ENCODE measurements at places on chromosomes 12 and 14. TPM values are rescaled to one million over a fixed set of nuclear protein-coding genes. Genes with fewer than 3 reads are reported as not detected.

DNA sequence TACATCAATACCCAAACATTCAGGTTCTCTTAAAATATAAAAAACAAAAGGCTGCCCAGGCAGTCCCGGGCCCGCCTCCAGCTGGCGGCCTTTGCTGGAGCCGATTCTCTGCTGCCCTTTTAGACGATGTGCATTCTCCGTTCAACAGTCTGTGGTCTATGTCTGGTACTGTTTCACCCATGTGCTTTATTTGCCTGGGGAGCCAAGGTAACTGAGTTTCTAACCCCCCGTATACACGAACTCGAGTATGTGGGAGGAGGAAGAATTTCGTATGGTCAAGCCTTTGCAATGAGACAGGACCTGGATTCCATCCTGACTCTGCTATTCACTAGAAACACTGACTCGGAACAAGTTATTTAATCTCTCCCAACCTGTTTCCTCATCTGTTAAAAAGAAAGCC, 54.1 kb upstream of the GPR68 start:
- no peak overlapping the region for H3K27ac ChIP-seq
- H3K36me3 ChIP-seq: peaks cover 33% of the 10 kb centered on the region
- H3K4me3 ChIP-seq: no peak overlapping the region
- no peaks in the 10 kb centered on the region for H3K27me3 ChIP-seq

DNA sequence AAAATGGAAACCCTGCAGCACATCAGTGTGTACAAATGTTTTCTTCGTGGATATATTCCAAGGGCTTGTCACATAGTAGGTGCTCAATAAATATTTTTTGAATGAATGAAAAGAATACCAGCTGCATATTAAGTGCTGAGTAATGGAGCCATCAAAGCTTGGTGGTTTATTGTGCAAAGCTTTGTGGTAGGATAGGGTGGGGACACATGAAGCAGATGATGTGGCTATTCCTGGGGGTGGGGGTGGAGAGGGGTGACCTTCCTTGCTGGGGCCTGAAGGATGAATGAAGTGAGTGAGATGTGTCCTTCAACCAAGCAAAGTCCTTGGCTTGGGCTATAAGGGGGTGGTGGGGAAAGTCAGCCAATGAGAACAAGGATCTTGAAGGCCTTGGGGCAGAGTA, 4.3 kb upstream of the KRT81 start:
- H3K4me3 ChIP-seq: no peak overlapping the region
- DNase-seq: peak; percentile 8
- no peaks in the 10 kb centered on the region for H3K27me3 ChIP-seq
- no peaks in the 10 kb centered on the region for H3K4me1 ChIP-seq

DNA sequence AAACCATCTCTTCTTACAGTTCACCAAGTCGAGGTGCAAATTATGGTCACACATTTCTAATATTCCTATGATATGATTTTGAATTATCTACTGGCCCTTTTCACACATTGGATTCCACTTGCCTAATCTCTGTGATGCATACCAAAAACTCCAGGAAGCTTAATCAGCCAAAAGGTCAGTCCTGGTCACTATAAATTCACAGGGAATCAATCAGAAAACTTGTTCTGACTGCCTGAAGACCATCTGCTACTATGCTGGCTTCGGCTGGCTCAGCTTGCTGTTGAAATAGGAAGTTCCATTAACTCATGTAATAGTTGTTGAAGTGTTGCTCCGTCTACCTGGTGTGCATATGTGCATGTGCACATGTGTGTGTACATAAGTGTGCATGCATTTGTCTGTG, 142.8 kb upstream of the FLRT2 start:
- DNase-seq: no peak
- no peak overlapping the region for H3K27ac ChIP-seq
- no peaks in the 10 kb centered on the region for H3K27me3 ChIP-seq
- H3K36me3 ChIP-seq: no peaks in the 10 kb centered on the region
- no peaks in the 10 kb centered on the region for H3K4me1 ChIP-seq

GRCh38 chr12:48192861-48193260, 9.4 kb downstream of the CCDC184 start:
- DNase-seq: no peak
- H3K27ac ChIP-seq: no peak overlapping the region
- no peaks in the 10 kb centered on the region for H3K4me1 ChIP-seq
- H3K4me3 ChIP-seq: no peak overlapping the region
- H3K27me3 ChIP-seq: no peaks in the 10 kb centered on the region

DNA sequence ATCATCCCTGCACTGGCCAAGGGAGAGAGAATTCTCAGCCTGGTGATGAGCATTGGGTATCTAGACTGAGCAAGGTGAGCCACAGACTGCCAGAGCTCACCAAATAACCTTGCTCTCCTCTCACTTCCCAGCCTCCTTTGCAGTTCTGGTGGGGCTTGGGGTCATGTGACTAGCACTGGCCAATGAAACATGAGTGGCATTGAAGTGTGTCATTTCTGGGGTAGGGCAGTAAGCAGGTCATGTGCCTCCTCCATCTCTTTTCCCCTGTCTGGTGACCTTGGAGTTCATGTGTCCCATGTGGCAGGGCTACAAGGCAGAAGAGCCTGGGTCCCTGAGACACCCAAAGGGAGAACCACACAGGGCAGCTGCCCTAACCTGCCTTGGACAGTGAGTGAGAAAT, 3.6 kb upstream of the KRT72 start:
- no peaks in the 10 kb centered on the region for H3K4me1 ChIP-seq
- H3K36me3 ChIP-seq: no peaks in the 10 kb centered on the region
- no peaks in the 10 kb centered on the region for H3K27me3 ChIP-seq
- H3K4me3 ChIP-seq: no peak overlapping the region
- DNase-seq: peak; percentile 11

- H3K4me3 ChIP-seq: peak overlapping the region; percentile 74
- no peak overlapping the region for H3K27ac ChIP-seq
- peaks cover 2% of the 10 kb centered on the region for H3K4me1 ChIP-seq
- H3K36me3 ChIP-seq: no peaks in the 10 kb centered on the region
These were observed 15.3 kb upstream of the NR4A1 start for GRCh38 chr12:52035926-52036325.

GRCh38 chr12:1419849-1420371, 174.5 kb downstream of the FBXL14 start:
- H3K4me3 ChIP-seq: no peak overlapping the region
- no peak for DNase-seq
- no peaks in the 10 kb centered on the region for H3K4me1 ChIP-seq
- no peak overlapping the region for H3K27ac ChIP-seq
- peaks cover 32% of the 10 kb centered on the region for H3K36me3 ChIP-seq
- H3K27me3 ChIP-seq: no peaks in the 10 kb centered on the region

GRCh38 chr14:55500219-55500701, 59.8 kb upstream of the TBPL2 start:
- DNase-seq: peak; percentile 46
- H3K4me3 ChIP-seq: no peak overlapping the region
- peak overlapping the region; percentile 23 for H3K27ac ChIP-seq
- peaks cover 12% of the 10 kb centered on the region for H3K4me1 ChIP-seq
- H3K27me3 ChIP-seq: no peaks in the 10 kb centered on the region

The PLBD1 gene
- total RNA-seq: 15.2 TPM

The A2ML1 gene
- total RNA-seq: 2.8 TPM

The SIRT4 gene
- 2.1 TPM for total RNA-seq

The ZFP36L1 gene
- 109 TPM for total RNA-seq

The DGLUCY gene
- 24.8 TPM for total RNA-seq

Measured in H9 (cell line).